ENCODE measurements at places on chromosomes 16 and 17. TPM values are rescaled to one million over a fixed set of nuclear protein-coding genes. Genes with fewer than 3 reads are reported as not detected.
A peak's percentile ranks its signal among the peaks of the same experiment; 100 is the strongest.

- DNase-seq = no peak
- no peaks in the 10 kb centered on the region for H3K36me3 ChIP-seq
- H3K4me1 ChIP-seq = peaks cover 11% of the 10 kb centered on the region
- H3K4me3 ChIP-seq = no peak overlapping the region
These were observed 39.4 kb upstream of the PHB1 start for GRCh38 chr17:49454050-49454449.

Gene KRT25
- total RNA-seq = not detected

DNA sequence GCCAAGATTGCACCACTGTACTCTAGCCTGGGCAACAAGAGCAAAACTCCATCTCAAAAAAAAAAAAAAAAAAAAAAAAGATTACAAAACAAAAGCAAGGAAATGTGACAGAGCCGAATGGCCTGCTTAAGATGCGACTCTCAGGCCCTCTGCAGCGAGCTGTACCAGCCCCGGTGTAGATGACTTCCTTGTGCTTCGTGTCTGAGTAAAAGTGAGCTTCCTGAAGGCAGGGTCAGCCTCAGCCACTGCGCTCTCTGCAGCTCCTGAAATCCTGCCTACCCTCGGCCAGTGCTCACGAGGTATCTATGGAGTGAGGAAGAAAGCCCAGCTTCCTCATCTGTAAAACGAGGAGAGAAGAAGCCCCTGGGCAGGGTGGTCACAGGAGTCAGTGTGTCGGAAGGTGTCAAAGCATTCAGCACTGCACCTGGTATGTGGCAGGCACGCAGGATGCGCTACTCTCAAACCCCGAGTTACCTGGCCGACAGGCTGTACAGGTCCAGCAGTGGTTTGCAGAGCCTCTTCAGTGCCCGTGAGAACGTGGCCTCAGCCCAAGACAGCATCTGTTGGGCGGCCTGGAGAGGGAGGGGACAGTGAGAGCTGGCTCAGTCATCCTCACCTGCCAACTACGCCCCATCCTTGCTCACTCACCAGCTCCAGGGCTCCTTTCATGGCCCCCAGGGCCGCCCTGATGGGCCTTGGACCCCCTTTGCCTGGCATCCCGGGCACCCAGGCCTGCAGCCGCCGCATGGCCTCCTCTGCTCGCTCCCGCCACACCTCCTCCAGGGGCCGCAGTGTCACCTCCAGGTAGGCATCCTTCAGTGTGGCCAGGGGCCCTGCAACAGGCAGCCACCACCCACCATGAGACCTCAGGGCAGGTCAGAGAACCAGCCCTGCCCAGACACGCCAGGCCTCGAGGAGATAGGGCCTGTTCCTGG lies 44.6 kb downstream of the RMI2 start:
- no peaks in the 10 kb centered on the region for H3K36me3 ChIP-seq
- no peak overlapping the region for H3K4me3 ChIP-seq
- no peak overlapping the region for H3K27ac ChIP-seq
- DNase-seq = no peak
- H3K4me1 ChIP-seq = peaks cover 11% of the 10 kb centered on the region

GRCh38 chr17:3935825-3936355 lies 19.6 kb upstream of the P2RX1 start:
- H3K27ac ChIP-seq = peak overlapping the region; percentile 38
- H3K27me3 ChIP-seq = no peaks in the 10 kb centered on the region
- peaks cover 42% of the 10 kb centered on the region for H3K36me3 ChIP-seq

DNA sequence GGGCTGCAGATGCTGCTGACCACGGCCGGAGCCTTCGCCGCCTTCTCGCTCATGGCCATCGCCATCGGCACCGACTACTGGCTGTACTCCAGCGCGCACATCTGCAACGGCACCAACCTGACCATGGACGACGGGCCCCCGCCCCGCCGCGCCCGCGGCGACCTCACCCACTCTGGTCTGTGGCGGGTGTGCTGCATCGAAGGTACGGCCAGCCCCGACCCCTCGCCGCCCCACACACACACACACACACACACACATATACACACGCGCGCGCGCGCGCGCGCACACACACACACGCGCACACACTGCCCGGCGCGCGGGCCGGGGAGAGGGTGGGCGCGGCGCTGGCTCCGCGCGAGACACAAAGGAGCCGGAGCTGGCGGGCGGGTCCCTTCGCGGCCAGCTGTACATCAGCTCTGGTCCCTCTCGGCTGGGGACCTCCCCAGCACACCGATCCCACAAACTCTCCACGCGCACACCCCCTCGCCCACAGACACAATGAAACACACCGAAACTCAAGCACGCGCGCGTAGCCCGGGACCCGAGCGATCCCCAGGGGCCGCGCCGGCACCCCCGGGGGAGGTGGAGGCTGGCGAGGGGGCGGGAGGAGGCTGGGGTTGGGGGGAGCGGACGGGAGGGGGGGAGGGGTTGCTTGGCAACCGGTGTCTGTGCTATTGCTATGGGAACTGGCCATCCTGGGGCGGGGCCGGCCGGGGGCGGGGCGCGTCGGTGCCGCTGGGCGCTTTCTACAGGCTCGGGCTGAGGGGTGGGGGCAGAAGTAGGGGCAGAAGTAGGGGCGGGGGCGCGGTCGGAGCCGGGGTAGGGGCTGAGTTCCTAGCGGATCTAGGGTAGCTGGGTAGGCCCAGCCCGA lies 658 bp downstream of the CACNG4 start:
- H3K27ac ChIP-seq = no peak overlapping the region
- H3K4me1 ChIP-seq = no peaks in the 10 kb centered on the region
- H3K27me3 ChIP-seq = peaks cover 63% of the 10 kb centered on the region
- H3K4me3 ChIP-seq = peak overlapping the region; percentile 61
- H3K36me3 ChIP-seq = no peaks in the 10 kb centered on the region

Gene CEP20
- total RNA-seq = 47.3 TPM

GRCh38 chr16:28165598-28165997 lies 46.2 kb downstream of the XPO6 start:
- peaks cover 64% of the 10 kb centered on the region for H3K4me1 ChIP-seq
- H3K27me3 ChIP-seq = no peaks in the 10 kb centered on the region
- no peak for DNase-seq
- H3K36me3 ChIP-seq = peaks cover 34% of the 10 kb centered on the region
- H3K4me3 ChIP-seq = no peak overlapping the region
- peak overlapping the region; percentile 85 for H3K27ac ChIP-seq
